ENCODE measurements at places on chromosomes 5 and 9.
A peak's percentile ranks its signal among the peaks of the same experiment; 100 is the strongest.

DNA sequence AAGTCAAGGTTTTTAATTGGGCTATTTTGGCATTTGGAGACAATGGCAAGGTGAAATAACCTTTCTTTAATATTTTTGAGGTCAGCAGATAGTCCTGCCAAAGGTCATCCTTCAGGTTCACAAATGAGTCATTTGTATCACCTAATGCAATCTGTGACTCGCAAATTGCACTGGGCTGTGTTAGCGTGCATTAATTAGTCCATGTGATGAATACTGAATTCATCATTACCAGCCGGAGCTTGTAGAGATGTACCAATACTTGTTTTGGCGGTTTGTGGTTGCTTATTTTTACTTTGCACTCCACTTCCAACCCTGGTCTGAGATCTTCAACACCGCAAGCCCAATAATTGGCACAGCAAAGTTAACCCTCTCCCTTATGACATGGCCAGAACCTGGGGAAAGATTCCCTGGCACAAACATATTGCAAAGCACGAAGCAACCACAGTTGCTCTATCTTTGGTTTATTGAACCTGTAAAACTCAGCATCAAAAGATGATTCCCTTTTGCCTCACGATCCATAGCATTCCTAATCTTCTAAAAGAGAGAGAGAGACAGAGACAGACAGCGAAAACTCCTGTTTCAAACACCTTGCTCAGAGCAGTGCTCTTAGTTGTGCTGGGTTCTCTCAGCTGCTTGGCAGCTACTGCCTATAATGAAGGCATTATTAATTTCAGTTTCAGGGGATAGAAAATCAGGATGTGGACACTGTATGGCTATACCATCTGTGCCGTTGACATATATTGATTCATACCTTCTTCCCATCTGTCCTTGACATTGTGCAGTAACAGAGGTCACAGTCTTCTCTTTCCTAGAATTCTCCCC lies 178.1 kb downstream of the EBF1 start:
- no peak for DNase-seq

DNA sequence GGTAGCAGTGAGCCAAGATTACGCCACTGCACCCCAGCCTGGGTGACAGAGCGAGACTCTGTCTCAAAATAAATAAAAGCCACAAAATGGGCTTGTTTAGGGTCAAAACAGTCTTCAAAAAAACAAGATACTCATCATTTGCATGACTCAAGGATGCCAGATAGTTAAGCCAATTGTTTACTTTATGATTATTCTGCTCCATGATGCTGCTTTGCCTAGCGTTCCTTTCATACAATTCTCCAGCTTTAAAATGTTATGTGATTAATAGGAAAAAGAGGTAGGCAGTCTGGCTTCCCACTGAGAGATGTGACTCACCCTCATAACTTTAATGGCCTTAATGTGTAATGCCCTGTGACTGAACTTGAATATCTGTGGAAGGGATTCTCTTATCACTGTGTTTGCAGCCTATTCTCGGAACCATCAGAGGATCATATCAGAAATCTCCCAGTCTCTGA lies 364.6 kb upstream of the TRPC7 start:
- no peak for DNase-seq

- DNase-seq = no peak
Measured at GRCh38 chr9:13175732-13176131, 103.8 kb downstream of the MPDZ start.

GRCh38 chr9:69317894-69318293 lies 7.1 kb upstream of the ENTREP1 start:
- DNase-seq = no peak

DNA sequence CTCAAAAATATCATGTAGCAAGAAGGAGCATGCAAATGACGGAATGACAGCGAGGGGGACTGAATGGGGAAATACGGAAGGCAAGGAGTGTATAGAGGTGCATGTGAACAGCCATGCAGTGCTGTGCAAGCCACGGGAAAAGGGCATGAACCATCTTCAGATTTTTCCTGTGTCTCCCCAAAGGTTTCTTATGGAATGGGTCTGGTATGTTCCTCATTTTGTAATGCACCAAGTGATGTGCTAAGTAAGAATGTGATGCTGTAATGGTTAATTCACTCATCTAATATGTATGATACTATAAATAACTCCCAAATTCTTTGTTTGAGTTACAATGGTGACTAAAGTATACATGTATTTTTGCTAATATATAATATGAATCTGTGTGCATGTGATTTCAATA lies 99.0 kb upstream of the DAB2 start:
- no peak for DNase-seq

GRCh38 chr9:35616681-35617459 lies 1.3 kb downstream of the CD72 start:
- peak; percentile 68 for DNase-seq

DNA sequence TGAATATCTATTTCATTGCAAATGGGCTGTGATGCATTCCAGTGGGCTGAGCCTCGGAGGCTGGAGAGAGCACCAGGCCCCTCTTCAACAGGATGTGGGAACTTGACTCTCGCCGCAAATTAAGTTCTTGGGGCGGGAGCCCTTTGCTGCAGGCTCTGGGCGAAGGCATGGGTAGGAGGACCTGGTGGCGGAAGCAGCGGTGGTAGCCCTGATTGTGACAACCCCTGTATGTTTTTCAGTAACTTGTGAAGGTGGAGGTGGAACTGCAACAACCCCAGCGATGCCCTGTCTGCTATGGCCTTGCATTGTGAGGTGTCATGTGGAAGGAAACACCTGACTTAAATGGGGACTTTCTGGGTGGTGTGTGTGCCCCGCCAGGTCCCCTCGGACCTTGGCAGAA lies 9.4 kb downstream of the FYB1 start:
- no peak for DNase-seq

GRCh38 chr5:10632110-10632761 lies 68.4 kb downstream of the ANKRD33B start:
- peak; percentile 23 for DNase-seq

GRCh38 chr5:158897444-158898160 lies 202.1 kb downstream of the EBF1 start:
- DNase-seq = no peak

- DNase-seq = no peak
Measured at GRCh38 chr9:137243626-137244485, 2.8 kb downstream of the TUBB4B start.

DNA sequence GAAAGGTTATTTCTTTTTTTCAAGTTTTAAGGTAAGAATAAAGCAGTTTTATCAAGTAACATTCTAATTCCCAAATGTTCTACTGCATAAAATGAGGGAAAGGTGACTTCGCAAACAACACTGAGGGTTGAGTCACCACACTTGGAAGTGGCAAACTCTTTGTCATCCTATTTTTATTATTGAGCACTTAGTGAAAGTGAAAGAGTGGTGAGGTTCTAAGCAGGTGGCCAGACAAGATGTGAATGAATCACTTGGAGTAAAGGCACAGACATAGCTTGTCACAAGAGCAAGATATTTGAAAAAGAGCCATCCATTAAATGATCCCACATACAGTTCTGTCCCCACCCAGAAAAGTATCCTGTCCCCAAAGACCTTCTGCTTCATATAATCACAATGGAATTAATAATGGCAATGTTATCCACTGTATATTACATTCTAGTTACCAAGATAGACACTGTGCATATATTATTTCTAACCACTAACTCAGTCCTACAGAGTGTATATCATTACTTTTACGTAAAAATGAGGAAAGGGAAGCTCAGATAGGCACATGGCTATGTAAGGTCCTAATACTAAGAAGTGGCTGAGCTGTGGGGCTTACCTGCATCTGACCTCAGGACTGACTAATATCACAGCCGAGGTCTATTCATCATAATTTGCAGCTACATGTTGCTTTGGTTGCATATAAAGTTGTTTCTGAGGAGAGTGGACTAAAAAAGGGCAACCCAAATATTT lies 730.4 kb upstream of the MEF2C start:
- no peak for DNase-seq

DNA sequence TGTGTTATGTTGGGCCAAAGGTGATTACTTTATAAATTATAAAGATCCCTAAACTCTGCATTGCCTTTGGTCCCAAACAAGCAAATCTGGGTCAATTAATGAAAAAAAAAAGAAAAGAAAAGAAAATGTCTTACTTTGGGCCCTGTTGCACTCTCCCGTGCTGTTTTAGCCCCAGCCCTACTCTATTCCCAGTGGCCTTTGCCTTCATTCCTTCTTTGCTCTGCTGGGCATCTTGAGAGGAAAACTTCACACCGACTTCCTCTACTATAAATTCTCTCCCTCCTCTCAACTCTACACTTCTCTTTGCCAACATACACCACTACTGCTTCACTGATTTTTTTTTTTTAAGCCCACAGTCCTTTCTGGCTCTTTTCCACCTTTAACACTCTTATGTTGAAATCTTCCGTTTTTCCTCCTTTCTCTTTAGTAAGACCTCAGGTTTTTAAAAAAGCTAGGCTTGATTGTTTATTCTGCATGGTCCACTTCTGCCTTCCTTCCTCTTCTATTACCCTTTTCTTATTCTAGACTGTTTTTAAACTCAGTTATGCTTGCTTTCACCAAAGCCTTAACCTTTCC lies 4.5 kb upstream of the MSMP start:
- DNase-seq = no peak

GRCh38 chr5:15789642-15790041 lies 289.7 kb downstream of the FBXL7 start:
- DNase-seq = no peak

DNA sequence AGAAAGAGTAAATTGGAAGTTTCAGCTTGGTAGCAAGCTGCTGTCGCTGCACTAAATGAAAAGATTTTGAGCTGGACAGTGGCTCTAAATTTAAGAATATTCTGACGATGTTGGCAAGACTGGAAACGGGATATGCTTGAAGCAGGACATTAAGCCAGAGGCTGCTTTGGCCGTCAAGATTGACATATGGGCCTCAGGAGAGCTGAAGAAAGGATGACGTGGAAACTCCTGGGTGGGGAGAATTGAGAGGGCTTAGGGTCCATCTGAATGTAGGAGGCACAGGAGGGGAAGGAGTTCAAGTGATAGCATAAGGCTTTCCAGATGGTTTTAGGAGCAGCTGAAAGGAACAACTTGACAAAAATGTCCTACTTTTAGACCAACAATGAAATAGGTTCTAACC lies 108.9 kb downstream of the PAPPA start:
- no peak for DNase-seq

DNA sequence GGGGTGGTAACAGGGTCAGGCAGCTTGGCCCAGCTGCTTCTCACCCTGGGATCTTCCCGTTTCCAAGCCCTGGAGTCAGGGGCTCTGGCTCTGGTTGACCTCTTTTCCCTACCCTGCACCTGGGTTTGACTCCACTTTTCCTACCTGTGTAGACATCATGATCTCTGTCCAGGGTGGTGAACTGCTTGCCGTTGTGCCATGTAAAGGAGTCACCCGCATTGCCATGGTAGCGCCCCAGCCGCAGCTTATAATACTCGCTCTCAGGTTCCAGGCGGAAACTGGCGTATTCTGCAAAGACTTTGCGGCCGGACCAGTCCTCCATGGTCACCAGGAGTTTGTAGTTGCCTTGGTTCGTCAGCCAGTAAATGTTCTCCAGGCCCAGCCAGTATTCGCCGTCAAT lies 30.9 kb downstream of the ANGPTL2 start:
- DNase-seq = no peak

GRCh38 chr5:1338506-1339070 lies 6.3 kb downstream of the CLPTM1L start:
- DNase-seq = no peak

- DNase-seq = no peak
Measured at GRCh38 chr9:2418619-2419018, 203.0 kb upstream of the VLDLR start.

DNA sequence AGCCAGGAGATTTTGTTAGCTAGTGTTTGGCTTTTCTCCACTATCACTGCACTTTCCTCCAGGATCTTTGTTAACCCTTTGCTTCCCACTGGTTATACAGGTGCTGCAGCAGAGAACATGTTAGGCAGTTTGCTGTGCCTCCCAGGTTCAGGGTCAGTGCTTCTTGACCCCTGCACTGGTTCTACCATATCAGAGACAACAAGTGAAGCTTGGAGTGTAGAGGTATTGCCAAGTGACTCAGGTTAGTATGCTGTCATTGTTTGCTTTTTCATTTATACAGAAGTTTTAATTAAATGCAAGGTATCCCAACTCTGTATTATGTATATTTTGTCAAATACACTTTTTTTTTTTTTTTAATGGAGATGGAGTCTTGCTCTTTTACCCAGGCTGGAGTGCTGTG lies 68.4 kb downstream of the GAPVD1 start:
- DNase-seq = no peak

DNA sequence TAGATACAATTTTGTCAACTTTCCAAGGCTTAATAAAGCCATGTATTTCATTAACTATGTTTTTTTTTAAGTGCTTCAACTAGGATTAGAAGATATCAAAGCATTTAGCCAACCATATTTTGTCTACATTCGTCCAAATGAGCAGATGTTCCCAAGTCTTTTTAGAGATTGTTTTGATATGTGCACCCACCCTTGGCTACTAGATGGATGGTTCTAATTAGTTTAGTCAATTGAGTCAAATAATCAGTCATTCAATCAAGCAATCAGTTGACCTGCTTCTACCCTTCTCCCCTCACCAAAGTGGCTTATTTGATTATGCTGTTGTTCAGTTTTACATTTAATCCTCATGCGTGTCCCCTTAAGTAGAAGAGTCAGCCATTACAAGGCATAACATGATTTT lies 319.5 kb upstream of the TNC start:
- no peak for DNase-seq

GRCh38 chr9:127608104-127608966 lies 3.7 kb upstream of the STXBP1 start:
- peak; percentile 46 for DNase-seq

GRCh38 chr5:2991884-2992283 lies 240.4 kb upstream of the IRX2 start:
- DNase-seq = no peak

GRCh38 chr9:134626571-134627416 lies 14.8 kb upstream of the COL5A1 start:
- no peak for DNase-seq

- DNase-seq = no peak
Measured at GRCh38 chr5:154520861-154521453, 42.9 kb upstream of the HAND1 start.

DNA sequence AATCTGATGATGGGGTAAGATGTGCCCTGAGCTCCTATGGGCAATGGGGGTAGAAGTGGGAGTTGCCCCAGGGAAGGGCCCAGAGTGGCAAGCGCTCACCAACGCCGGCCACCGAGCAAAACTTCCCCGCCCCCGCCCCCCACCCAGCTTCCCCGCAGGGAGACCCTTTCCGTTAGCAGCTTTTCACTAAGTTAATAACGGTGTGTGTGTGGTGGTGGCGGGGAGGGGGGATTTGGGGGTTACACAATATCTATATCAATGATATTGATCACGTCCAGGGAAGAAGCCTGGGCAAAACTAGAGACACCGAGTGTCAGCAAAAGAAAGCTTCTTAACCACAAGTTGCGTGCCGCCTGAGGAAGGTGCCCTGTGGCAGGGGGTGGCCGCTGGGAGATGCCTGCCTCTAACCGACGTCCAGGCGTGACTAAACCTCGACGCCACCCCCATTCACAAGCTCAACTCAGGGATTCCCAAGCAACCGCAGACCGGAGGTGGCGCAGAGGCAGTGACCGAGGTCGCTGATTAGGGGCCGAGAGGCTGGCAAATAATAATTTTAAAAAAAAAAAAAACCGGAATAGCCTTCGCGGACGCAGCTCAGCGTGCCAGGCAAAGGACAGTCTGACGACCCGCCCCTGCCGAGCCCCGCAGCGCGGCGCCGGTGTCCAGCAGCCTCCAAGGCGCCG lies 222.6 kb downstream of the MEF2C start:
- no peak for DNase-seq
